Endothelial cell (in vitro differentiated cells): ENCODE measurements at places on chromosomes 2 and 18. TPM values are rescaled to one million over a fixed set of nuclear protein-coding genes. Genes with fewer than 3 reads are reported as not detected.

The MOGAT1 gene
- total RNA-seq, result 0.26 TPM

The FOXD4L1 gene
- not detected for total RNA-seq

The PLCD4 gene
- 90.2 TPM for total RNA-seq

The RDH14 gene
- 15.4 TPM for total RNA-seq

The RAB6D gene
- 0.59 TPM for total RNA-seq

The MBP gene
- 9.7 TPM for total RNA-seq

The CHRNG gene
- not detected for total RNA-seq

The NEU4 gene
- 0.33 TPM for total RNA-seq
